ENCODE measurements at places on chromosomes 11 and 22. TPM values are rescaled to one million over a fixed set of nuclear protein-coding genes. Genes with fewer than 3 reads are reported as not detected.
A peak's percentile ranks its signal among the peaks of the same experiment; 100 is the strongest.

DNA sequence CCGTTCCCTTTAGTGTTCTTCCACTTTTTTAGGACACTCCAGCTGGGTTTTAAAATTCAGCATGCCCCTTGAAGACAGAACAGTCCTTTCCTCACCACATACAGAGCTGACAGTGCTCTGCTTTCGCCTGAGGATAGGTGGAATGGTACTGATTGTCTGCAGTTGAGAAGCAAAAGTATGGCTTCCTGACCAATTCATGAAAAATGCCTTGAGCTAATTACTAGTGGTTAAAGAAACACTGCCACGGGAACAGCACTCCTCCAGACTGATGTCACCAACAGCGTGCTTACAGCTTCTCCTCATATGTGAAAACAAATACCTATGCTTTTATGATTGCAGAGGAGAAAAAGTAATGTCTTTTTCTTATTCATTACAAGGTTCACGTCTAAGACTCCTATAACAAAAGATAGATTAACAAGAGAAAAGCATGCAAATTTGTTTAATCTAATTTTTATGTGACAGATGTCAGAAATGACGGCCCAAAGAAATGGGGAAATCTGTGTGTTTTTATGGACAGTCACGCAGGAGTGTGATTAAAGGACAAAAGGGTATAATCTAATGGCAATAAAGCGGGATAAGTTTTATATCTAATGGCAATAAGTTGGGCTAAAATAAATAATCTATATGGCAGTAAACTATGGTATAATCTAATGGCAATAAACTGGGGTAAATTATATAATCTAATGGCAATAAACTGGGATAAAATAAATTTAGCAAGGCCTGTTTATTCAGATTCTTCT is 123.4 kb upstream of the ARHGAP42 start:
- no peak for DNase-seq

- no peak for DNase-seq
Measured at GRCh38 chr11:118000067-118000849, 14.1 kb downstream of the IL10RA start.

- peak; percentile 17 for DNase-seq
Measured at GRCh38 chr11:68998390-68998911, 14.6 kb downstream of the MRGPRF start.

- DNase-seq: no peak
Measured at GRCh38 chr11:129639300-129639699, 176.3 kb upstream of the TMEM45B start.

DNA sequence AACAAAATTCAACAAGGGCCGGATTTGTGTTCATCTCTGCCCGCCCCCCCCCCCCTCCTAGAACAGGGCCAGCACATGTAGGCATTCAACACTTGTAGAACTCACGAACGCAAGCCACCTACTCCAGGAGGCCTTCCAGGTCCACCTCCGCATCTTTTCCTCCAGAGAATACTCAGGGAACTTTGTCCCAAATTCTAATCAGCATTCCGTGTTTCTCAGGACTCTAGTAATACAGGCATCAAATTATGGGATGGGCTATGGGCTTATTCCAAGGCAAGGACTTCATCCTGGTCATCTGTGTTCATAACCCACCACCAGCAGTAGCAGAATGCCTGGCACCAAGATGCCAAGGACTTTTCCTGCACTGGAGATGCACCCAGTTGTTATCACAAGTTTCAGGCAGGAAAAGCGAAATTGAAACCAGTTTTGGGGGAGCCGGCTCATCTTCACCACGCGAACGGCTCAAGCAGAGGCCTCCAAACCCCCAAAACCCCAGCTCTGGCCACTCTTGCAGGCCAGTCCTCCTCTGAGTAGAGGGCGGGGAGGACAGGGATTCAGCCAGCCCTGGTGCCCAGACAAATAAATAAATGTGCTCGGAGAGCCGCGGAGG is 462 bp downstream of the UBE2L6 start:
- DNase-seq: no peak

The ADM2 gene
- 6.7 TPM for total RNA-seq

The OR51E2 gene
- total RNA-seq: not detected
